Common myeloid progenitor, CD34-positive (primary cell): ENCODE measurements at places on chromosomes 16 and 17.
A peak's percentile ranks its signal among the peaks of the same experiment; 100 is the strongest.

DNA sequence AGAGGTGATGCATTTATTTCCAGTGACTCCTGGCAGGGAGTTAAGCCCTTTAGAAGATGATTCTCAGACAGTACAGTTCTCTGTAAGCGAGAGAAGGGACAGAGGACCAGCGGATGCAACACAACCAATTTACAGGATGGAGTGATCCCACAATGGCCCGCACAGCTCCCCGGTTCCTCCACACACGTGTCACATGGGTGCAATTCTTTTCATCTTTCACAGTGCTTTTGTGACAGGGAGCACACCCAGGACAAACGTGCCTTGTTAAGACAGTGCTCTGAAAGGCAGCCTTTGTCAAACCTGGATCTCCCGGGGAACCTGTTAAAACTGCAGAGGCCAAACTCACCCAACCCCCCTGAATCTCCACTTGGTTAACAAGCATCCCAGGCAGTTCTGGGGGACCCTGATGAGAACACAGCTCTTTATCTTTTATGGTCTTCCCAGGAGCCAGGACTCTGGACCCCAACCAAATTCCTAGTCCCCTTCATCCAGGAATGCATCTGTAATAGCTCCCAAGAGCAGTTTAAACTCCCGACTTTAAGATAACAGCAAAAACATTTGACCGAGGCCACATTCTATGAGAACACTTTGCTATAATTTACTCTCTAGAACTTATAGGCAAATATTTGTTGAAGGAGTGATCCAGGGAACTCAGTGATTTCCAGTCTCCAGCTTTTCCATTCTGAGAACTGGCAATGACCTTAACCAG lies 134.9 kb upstream of the CDH5 start:
- no peak for DNase-seq

GRCh38 chr16:75653922-75654321 lies 6.3 kb downstream of the TERF2IP start:
- no peak for DNase-seq

DNA sequence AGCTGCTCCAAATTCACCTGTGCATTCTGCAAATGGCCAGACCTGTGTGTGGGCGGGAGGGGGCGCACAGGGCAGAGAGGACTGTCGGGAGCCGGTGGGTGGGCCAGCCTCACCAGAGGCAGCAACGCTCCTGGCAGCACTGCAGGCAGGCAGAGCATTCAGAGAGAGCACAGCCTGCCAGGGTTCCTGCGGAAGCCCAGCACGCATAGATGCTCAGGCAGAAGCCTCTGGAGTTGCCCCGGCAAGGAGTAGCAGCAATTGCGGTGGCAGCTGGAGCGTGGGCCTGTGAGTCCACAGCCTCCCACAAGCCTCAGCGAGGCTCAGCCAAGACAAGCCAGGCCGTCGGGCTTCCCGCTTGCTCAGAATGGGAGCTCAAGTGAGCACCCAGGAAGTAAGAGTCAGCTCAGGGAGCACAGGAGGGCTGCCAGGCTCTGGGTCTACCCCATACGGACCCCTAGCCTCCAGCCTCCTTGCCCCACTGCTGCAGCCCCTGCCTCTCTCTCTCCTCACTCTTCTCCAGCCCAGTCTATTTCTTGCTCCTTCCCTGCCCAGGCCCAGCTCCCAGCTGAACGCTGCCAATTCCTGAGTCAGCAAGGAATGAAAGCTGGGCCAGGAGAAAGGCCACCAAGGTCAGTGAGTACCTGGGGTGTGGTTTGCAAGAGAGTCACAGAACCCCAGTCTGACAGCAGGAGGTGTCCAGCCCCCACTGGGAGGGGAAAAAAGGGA lies 9.6 kb downstream of the EMC6 start:
- no peak for DNase-seq

GRCh38 chr16:68416057-68417046 lies 32.0 kb downstream of the SMPD3 start:
- DNase-seq: peak; percentile 35

GRCh38 chr17:9959377-9959981 lies 54.4 kb upstream of the RCVRN start:
- peak; percentile 72 for DNase-seq

DNA sequence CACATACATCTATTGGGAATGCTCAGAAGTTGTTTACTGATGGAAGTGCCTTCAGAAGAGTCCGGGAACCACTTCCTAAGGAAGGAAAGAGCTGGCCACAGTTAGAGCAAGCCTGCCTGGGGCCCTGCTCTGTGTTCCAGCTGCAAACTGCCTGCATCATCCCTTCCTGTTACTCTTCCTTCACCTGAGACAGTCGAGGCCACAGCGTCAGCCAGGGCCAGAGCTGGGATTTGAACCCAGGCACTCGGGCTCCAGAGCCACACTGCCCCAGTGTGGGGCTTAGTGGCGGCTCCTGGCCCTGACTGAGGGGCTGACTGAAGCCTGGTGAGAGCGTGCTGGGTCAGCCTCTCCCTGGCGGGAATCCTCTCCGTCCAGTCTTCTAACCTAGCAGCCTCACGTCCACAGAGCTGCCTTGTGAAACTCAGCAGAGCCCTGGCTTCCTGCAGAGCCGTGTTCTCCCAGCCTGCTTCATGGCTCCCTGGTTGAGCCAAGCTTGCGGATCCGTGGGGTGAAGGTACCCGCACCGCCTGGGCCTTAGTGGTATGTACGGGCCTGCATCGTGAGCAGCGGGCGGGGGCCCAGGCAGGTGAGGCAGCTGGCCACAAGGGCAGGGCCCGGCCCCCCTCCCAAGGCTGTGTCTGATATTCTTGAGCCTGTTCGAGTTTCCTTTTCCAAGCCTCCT lies 4.6 kb upstream of the C17orf99 start:
- no peak for DNase-seq

DNA sequence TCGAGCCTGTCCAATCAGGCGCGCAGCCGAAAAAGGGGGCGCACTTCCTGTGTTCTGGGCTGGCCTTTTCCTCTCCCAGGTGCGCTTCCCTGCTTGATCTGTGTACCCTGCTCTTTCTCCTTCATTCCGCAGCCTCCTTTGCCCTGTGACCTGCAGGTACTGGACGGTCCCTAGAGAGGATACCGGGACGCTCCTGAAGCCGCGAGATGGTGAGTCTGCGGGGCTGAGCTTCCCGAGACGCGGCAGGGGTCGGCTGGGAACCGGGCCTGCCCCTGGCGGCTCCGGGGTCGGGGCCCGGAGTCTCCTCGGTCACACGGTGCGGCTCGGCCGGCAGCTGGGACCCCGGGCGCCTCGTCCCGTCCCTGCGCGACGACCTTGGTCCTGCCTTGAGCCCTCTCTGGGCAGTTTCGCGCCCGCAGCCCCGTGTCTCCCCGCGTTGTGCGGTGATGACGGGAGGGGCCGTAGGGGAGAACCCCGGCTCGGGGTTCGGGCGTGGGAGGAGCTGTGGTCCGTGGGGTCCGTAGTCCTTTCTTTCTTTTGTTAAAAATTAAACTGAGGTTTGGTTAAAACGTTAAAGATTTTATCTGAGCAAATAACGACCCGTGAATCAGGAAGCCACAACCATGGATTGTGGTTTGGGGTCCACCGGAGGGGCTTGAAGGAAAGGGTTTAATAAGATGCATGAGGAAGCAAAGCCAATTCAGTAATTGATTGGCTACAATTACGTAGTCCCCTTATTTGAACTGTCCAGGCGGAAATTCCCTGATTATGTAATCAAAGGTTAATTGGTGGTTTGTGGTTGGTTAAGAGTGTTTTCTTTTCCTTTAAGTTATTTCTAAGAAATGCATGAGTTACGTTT lies 172.8 kb upstream of the ZNF267 start:
- peak; percentile 84 for DNase-seq

- DNase-seq: no peak
These were observed 88.6 kb upstream of the BRD7 start for GRCh38 chr16:50457423-50457822.
